ENCODE measurements at places on chromosomes 5 and 9.

GRCh38 chr9:70954126-70954525, 167.3 kb downstream of the TRPM3 start:
- no peak for DNase-seq

DNA sequence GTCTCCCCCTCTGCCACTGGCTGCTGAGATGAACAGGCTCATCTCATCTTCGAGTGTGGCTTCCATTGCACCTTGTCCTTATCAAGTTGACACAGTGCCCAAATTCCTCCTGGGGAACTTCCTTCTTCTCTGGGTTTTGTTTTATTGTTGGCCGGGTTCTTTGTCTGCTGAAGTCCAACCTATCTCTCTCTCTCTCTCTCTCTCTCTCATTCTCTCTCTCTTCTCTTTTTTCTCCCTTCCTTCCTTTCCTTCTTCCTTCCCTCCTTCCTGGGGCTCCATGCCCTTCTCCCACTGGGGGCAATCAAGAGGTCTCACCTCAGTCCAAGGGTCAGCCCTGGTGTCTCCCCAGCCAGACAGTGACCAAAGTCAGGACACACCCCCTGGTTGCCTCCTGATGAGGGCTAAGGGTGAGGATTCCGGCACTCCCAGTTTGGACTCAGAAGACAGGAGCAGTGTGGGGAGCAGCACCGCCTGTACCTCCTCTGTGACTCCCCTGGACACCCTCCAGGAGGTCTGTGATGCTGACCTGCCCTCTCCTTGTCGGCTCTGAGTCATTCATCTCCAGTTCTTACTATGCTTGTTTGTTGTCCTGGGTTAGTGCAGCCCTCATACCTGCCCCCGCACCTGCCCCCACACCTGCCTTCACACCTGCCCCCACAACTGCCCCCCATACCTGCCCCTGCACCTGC, 30.7 kb downstream of the KCNT1 start:
- no peak for DNase-seq

DNA sequence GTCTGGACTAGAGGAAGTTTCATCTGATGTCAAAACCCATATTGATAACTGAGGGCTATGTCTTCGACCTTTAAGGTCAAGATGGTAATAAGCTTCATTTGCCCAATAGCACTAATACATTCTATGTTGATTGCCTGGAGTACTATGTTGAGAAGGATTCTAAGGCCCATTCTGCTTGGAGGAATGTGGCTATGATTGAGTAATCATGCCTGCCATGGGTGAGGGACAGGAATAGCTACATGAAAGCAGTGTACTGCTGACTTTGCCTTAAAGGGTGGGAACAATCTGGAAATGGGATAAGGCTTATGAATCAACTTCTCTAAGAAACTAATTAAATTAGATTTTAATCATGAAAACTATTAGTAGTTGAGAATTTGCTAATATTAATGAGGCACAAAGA, 13.6 kb downstream of the NNT start:
- no peak for DNase-seq

- no peak for DNase-seq
These were observed 20.3 kb downstream of the PAIP2 start for GRCh38 chr5:139361835-139362429.

- DNase-seq, result no peak
These were observed 4.8 kb downstream of the SUB1 start for GRCh38 chr5:32589942-32590869.

DNA sequence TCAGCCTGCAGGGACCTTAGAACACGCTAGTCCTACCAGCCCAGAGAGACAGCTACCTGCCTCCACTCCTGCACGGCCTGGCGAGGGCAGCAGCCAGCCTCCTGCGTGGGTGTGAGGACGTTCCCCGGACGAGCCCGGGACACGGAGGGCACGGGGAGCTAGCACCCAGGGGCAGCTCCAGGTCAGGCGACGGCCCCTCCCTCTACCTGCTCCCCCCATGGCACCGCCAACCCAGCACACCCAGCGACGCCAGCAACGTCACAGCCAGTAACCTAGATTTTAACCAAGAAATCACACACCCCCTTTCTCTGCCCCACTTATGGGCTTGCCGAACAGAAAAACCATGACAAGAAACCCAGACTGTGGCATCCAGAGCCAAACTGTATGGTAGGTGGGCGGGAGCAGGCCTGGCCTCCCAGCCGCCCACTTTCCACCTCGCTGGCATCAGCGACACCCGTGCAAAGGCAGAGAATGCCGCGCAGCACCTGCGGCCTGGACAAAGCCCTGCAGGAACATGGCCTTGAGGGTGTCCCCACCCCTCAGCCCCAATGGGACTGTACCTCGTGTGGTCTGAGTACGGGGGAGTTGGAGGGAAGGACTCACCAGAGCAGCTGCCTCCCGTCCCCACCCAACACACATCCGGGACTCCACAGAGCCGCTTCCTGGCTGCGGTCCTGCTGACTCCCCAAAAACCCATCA, 47.9 kb downstream of the NACC2 start:
- DNase-seq, result no peak

GRCh38 chr5:157959370-157959769, 100.4 kb upstream of the CLINT1 start:
- no peak for DNase-seq

DNA sequence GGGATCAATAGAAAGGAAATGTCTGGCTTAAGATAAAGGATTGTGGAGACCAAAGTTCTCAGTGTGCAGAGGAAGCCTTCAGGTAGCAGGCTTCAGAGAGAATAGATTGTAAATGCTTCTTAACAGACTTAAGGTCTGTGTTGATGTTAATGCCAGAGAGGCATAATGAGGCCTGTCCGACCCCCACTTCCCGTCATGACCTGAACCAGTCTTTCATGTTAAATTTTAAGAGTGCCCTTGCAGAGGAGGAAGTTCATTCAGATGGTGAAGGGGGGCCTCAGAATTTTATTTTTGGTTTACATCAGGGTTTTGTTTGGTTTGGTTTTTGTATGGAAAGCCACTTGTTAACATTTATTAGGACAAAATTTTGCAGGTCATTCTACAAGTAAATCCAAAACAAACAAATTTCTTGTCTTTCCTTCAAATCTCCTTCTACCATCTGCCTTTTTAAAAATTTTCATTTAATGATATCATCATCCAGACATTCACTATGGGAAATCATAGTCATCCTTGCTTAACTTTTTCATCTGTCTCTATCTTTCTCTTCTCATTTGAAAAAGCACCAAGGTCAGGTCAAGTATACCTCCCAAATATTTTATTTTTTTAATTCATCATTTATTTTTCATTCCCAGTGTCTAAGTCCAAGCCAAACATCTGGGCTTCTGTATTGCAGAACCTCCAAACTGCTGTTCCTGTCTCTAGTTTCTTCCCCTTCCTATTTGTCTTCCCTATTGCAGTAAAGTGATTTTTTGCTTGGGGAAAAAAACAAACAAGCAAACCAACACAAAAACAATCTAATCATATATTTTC, 6.9 kb upstream of the ABCA1 start:
- no peak for DNase-seq

DNA sequence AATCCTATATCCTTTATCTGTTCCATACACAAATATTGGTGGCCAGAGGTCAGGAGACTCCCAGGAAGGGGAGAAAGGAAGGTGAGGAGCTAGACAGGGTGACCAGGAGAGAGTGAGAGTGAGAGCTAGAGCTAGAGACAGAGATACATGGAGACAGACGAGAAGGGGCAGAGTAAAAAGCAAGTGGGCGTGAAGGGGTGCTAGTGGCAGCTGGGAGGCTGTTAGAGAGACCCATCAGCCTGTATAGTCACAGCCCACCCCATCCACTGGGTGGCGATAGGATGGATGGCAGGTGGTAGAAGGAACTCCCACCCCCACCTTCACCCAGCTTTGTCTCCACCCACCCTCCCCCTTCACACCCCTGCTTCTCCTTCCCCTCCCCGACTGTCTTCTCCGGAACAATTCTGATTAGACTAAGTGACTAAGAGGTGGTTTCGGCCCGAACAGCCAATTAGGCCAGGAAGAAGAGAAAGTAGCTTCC, 32.8 kb downstream of the PCDH1 start:
- no peak for DNase-seq

DNA sequence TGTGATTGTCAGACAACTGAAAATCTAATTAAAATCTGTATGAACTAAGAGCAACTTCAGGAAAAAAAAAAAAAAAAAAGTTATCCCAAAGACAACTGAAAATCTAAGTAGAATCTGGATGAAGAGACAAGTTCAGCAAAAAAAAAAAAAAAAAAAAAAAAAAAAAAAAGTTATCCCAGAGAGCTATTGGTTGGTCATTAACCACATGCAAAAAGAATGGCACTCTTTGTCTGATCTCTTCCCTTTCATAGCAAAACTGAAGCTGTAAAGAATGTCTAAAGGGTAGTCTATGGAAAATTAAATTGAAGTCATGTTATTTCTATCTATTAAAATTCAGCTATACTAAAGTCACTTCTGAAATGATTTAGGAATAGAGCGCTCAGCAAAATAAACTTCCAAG, 32.9 kb downstream of the STRBP start:
- no peak for DNase-seq

DNA sequence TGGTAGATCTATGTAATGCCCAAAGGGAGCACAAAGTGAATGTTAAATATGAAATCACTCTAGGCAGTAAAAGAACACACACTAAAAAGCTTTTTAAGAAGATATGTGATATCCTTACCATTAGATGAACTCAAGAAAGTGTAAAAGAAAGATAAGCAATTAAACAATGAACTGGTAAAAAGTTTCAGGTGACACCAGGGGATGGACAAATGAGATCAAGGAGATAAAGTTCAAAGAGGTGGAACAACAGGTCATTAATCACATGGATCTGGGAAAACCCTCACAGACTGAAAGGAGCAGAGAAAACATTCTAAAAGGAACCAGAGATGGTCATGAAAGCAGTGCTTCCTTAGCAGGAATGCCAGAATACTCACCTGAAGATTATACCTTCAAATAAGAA, 40.7 kb downstream of the LHFPL2 start:
- no peak for DNase-seq

- no peak for DNase-seq
These were observed 26.9 kb downstream of the C9 start for GRCh38 chr5:39337252-39337915.

- DNase-seq, result no peak
These were observed 94.6 kb downstream of the RAPGEF1 start for GRCh38 chr9:131645078-131645776.

DNA sequence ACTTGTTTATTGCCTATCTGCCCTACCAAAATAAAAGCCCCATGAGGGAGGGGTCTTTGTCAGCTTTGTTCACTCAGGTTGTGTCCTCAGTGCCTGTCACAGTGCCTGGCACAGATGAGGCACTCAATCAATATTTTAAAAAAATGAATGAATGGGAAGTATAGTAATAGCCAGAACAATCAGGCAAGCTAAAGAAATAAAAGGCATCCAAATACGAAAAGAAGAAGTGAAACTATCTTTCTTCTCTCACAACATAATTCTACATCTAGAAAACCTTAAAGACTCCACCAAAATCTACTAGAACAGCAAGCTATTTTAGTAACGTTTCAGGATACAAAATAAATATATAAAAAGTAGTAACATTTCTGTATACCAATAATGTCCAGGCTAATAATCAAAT, 37.8 kb upstream of the C5orf63 start:
- DNase-seq, result no peak

DNA sequence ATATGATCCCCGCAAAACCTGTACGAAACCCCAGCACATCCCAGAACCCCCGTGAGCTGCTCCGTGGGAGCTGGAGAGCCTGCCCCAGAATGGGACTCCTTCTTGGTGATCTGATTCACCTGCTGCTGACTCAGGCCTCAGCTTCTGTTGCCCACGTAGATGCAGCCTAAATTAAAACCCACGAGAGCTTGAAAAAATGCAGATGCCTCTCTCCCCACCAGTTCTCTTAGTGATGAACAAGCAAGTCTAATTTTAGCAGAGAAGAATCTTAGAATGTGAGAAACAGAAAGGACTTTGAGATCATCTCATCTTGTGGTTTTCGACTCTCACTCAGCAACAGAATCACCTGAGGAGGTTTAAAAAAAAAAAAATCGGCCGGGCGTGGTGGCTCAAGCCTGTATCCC, 57.6 kb downstream of the TMOD1 start:
- DNase-seq, result no peak

- DNase-seq, result no peak
These were observed 100.4 kb upstream of the ZNF618 start for GRCh38 chr9:113775749-113776148.

DNA sequence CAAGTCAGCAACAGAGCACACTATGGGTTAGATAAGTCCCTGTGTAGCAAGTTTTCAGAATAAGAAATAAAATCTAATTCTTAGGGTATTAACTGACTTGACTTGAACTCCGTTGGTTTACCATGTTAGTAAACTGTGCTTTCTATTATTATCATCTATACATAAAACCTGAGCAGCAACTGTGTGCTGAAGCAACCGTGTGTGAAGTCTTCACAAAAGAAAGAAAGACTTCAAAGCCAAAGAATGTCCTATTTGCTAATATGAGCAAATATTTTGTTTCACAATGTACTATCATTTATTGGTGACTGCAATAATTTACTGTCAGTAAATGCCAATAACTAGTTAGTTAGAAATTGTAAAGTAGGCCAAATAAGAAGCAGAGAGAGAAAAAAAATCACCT, 32.7 kb downstream of the ERAP1 start:
- DNase-seq, result no peak

DNA sequence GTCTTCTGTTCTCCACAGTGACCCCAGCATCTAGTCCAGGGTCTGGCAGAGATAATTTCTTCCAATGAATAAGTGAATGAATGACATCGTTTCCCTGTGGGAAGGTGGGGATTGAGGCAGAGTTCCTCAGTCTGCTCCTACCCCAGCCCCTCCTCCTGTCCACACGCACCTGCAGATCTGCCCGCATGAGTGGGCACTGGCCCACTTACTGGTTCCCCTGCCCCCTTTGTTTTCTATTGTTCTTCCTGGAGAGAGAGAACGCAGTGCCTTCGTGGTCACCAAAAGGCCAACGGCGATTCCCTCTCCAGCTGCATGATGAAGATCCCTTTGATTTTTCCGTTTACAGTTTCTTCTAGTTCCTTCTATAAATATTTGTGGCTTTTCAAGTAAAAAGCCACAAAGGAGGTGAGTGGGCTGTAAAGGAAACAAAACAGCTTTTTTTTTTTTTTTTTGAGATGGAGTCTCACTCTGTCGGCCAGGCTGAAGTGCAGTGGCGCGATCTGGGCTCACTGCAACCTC, 5.8 kb upstream of the FPGS start:
- no peak for DNase-seq

- DNase-seq, result no peak
These were observed 172.9 kb upstream of the PTCH1 start for GRCh38 chr9:95689669-95690068.

GRCh38 chr9:37370968-37371563, 51.4 kb upstream of the GRHPR start:
- no peak for DNase-seq

GRCh38 chr9:106487266-106487665, 375.7 kb upstream of the ZNF462 start:
- no peak for DNase-seq

- no peak for DNase-seq
These were observed 94.3 kb downstream of the MVB12B start for GRCh38 chr9:126420643-126421564.
